ENCODE measurements at places on chromosomes 13 and 19.

- DNase-seq: peak; percentile 77
These were observed 71.0 kb downstream of the ITGBL1 start for GRCh38 chr13:101523154-101524131.

DNA sequence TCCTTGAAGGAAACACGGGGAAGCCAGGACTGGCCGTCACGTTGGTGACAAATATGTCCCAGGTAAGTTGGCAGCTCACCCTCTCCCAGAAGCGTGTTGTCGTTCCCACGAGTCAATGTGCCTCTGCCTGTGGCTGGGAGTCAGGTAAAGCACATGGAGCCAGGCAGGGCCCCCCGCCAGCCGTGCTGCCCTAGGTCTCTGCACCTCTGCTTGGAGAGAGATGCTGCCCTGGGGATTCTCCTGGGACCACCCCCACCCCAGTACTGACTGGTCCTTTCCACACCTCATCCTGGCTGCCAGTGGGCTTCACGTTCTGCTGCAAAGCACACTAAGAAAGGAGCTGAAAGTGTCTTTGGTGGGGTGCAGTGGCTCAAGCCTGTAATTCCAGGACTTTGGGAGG, 9.9 kb downstream of the ZNF114 start:
- no peak for DNase-seq

GRCh38 chr19:31670931-31671330, 321.7 kb upstream of the TSHZ3 start:
- no peak for DNase-seq

DNA sequence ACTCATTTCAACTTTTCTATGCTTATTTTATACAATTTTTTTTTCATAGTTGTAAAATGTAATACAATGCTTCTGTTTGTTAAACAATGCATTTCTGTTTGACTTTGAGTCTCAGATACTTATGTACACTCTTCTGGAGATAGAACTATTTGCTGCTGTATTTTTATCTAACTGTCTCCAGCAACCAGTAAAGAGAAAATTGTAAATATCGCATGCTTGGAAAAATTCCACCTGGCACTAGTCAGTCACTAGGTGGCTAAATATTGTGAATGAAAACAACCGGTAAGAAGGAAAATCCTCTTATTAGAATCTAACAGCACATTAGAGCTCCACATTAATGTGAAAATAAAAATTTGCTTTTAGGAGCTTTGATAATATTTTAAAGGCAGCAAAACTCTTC, 876.5 kb downstream of the PCDH9 start:
- DNase-seq: no peak

GRCh38 chr13:40233731-40234195, 432.7 kb downstream of the FOXO1 start:
- peak; percentile 75 for DNase-seq

DNA sequence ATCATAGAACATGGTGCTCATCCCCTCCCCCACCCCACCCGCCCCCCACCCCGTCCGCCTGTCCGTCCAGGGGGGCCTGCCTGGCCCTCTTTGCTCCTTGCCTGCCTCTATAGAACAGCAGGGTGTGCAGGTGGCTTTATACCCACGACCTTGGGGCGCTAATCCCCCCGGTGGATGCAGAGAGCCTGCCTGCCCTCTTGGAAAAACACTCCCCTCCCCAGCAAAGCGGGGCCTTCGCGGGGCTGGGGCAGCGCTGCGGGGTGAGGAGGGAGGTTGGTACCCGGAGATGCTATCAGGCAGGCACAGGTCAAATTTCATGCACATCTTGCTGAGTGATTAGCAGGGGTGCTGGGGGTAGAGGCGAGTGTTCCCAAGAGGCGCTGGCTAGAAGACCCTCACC, 21.9 kb downstream of the RFX1 start:
- no peak for DNase-seq

DNA sequence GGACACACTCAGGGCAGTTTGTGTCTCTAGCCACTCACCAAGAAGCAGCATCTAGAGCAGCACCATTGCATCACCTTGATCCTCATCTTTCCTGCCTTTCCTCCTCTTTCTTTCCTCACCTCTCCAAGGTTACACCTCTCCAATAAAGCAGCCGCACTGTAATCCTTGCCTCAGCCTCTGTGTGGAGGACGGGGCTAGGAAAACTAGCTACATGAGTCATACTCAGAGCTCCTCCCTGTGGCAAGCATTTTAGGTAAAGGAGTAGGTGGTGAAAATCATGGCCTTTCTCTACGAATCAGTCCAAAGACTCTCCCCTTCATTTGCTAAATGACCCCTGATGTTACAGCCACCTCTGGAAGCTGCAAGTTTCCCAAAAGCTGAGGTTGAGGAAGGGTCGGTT, 108.9 kb downstream of the DNAJC15 start:
- peak; percentile 66 for DNase-seq

DNA sequence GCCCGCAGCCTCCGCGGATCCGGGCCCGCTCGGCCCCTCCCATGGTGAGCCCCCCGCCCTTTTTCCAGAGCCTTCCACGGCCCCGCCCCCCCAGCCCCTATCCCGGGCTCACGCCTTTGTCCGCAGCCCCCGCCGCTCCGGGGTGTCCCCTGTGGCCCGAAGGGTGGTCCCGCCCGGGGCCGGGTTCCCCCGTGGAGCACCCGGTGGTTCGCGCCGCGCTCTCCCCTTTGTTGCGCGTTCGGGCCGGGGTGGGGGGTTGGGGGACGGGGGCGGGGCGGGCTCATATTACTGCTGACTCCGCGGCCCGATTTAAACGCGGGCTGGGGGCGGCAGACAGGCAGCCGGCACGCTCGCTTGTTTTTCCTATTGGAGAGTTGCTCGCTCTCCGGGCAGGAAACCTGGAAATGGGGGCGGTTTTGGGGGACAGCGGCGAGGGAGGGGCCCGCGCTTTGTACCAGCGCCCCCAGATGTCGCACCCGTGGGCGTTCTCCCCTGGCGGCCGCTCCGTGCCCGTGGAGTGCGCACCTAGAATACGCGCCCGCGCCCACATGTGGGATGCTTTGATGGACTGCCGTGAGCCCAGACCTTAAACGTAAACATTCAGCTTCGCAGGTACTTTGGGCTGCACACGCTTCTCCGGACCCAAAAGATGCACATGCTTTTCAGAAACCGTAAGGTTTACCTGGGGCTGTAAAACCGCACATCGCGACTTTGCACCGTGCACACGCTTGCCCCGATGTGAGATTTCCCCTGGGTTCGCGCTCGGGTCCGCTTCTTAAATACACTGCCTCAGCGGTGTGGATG, 699 bp downstream of the PTOV1 start:
- no peak for DNase-seq

DNA sequence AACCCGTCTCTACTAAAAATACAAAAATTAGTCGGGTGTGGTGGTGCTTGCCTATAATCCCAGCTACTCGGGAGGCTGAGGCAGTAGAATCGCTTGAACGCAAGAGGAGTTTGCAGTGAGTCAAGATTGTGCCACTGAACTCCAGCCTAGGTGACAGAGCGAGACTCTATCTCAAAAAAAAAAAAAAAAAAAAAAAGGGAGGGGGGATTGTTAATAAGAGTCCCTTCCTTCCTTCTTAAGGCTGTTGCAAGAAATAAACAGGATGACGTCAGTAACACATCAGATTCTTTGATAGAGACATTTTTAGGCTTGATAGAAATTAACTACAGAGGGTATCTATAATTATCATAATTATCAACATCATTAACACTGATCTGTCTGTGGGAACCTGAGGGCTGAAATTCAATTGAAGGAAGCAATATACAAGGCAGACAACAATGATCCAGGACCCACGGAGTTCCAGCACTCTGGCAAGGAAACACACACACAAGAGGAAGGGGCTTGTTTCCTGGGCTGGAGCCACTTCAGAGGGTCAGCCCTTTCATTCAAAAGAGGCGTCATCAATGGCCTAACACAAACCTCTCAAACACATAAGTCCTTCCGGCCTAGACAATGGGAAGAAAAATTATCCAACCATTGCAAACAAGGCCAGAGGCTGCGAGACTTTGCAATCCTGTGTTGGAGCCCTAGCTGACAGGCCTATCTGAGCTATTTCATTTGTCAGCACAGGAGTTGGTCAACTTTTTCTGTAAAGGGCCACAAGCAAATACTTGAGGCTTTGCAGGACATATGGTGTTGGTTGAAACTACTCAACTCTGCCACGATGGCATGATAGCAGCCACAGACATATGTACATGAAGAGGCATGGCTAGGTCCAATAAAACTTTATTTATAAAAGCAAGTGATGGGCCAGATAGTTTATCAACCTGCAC, 105.2 kb downstream of the INSR start:
- no peak for DNase-seq

DNA sequence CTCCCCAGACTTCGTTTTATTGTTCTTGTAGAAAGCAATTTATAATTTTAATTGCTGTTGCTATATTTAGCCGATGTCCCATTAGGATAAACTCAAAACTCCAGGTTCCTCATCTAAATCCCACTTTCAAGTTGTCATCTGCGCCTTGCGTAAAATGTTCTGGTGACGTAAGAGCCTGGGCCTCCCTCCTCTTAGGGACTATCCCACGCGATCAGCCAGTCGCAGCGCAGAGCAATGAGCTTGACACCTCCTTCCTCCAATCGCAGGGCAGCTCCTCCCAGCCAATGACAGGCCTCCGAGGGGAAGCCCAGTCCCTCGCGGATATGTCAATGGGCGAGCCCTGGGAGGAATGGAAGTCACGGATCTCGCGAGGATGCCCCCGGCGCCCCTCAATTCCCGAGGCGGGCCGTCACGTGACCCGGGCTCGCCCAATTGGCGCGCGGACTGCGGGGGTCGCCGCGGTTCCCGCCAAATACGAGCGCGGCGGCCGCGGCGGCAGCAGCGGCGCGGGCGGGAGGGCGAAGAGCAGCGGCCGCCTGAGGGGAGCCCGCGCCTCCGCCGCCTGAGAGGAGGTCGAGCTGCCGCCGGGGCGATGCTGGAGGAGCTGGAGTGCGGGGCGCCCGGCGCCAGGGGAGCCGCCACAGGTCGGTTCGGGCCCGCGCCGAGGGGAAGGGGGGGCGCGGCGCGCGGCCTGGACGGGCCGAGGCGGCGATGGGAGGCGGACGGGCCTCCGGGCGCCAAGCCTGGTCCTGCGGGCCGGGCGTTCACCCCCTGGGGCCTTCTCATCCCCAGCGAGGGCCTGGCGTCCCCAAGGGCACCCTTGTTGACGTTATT, at the start of gene CHAF1A:
CHAF1A (plus strand) TSS at position 470 of the 834 bp plus-strand sequence; CDS start at position 593, 123 bp downstream.
- peak; percentile 100 for DNase-seq

- DNase-seq: peak; percentile 78
These were observed at the start of gene ETHE1 for GRCh38 chr19:43526884-43527859. Gene ETHE1 (minus strand): TSS chr19:43527201. CDS start chr19:43527177, 24 bp downstream.
